ENCODE measurements at places on chromosomes 7 and 10.

DNA sequence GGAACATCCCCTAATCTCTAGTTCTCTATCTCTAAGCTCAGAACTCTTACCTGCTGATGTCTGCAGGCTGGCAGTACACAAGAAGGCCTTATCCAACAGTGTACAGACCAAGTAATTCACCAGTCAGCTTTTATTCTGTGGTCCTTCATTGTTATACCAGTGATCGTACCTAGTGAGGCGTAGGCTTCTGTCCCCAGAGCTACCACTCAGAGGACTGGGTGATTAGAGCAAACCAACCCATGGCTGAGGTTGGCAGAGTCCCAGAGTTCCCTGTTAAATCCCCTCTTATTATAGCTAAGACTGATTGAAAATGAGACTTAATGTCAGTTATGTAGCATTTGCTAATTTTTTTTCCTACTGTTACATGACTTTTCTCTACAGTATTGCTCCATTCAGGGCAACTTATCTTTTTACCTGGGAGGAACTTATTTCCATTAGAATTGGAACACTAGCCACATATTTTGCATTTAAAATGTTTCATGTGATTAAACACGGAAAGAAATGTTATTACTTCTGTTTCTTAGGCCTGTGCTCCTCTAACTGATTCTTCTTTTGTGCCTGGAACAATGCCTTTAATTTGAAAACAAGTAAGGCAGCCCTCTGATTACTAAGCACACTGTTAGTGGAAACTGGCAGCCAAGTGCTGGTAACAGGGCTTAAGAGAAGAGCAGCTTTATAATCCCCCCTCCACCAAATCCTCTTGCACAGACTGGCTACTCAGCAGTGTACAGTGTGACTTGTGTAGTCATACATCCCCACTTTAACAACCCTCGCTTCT lies 127.2 kb downstream of the LRRC4 start:
- no peak for DNase-seq

DNA sequence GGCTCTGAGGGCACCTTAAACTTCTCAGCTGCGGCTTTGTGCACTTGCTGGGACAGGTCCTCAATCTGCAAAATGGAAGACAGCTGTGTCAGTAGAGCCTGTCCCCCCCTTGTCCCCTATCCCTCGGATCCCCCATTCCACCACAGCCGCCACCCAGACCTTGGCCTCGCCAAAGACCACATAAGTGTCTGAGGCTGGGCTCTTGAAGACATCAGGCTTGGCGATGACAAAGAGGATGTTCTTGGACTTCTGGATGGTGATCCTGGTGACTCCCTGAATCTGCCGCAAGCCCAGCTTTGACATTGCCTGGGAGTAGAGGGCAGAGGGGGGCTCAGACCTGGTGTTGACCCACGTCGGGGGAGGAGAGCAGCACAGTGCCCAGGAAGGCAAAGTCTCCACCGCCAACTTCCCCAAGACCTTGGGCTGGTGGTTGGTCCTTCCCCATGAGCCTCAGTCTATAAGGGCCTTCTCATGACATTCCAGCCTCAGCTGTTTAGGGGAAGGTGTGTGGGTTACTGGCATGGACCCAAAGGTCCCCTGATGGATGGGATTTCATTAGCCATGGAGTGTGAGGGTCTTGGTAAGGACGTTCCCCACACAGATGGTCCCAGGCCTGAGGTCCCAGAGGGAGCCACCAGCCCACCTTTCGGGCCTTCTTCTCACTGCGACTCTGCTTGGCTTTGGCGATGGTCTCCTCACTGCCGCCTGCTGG lies 7.7 kb downstream of the NACAD start:
- no peak for DNase-seq

GRCh38 chr10:123557366-123558108 lies 108.6 kb upstream of the GPR26 start:
- no peak for DNase-seq

DNA sequence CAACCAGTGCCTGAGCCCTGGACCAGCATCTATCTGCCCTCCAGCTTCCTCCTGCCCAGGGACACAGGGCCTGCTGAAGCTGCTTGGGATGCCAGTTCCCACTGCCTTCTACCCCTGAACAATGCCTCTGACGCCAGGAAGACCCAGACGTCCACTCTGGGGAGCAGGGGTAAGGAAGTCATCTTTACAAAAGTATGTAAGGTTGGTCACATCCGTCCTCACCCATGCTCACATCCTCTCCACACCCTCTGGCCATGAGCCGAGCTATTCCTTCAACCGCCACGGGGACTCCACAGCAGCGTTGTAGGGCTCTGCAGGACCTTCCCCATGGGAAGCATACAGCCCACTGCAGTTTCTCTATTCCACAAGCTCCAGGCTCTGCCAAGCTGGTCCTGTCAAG lies 58.5 kb downstream of the CLRN3 start:
- no peak for DNase-seq

DNA sequence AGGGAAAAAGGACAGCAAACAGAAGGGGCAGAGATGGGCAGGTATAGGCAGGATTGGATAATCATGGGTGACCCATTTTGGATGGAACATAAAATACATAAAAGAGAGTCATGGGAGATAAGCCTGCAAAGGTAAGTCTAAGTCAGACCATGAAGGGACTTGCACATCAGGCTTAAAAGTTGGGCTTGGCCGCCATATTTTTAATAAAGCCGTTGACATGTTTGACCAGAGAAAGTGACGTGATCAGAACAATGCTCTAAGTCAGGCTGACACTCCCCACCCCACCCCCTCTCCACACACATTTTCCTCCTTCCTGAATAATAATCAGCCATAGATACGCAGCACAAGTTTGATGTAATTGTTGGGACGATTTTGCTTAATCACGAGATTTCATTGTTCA lies 54.0 kb downstream of the MRPL32 start:
- no peak for DNase-seq
